NCI-H2171 treated with DMSO at 0.1 percent for 48 hours (cell line): ENCODE measurements at places on chromosomes 6 and 20.
A peak's percentile ranks its signal among the peaks of the same experiment; 100 is the strongest.

- no peak for DNase-seq
Observed at GRCh38 chr6:8499540-8499939, 64.2 kb upstream of the SLC35B3 start.

- no peak for DNase-seq
Observed at GRCh38 chr6:2430612-2431011, 185.2 kb upstream of the GMDS start.

- no peak for DNase-seq
Observed at GRCh38 chr6:120354452-120355098, 979.7 kb downstream of the TBC1D32 start.

DNA sequence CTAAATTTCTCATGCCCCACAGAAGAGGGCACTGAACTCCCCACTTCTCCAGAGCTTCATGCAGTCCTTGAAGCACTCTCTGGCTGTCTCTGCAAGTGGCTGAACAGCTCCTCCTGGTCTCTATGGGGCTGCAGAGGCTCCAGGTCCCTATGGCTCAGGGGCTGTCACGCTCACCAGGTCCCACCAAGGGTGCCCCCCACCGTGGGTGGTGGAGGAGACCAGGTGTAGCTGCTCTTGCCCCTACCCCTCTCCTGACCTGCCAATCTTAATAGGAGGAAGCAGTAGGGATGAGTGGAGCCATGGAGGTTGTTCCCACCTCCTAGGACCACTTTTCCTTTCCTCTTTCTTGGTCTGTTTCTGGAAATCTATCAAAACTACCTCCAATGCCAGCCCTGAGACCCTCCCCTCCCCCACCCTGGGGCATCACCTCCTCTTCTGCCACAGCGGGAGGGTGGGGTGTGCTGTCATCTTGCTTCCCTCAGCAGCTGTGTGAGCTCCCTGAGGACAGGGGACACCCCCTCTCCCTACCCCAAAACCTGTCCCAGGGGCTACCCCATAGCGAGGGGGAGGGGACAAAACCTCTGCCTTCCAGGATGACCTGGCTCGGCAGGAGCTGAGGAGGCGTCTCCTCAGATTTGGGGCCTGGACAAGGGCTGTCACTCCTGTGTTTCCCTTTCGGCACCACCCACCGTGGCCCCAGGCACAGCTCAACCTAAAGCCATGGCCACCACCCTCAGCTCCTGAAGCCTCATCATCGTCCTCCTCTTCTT, 12.0 kb upstream of the RAET1E start:
- DNase-seq = no peak

DNA sequence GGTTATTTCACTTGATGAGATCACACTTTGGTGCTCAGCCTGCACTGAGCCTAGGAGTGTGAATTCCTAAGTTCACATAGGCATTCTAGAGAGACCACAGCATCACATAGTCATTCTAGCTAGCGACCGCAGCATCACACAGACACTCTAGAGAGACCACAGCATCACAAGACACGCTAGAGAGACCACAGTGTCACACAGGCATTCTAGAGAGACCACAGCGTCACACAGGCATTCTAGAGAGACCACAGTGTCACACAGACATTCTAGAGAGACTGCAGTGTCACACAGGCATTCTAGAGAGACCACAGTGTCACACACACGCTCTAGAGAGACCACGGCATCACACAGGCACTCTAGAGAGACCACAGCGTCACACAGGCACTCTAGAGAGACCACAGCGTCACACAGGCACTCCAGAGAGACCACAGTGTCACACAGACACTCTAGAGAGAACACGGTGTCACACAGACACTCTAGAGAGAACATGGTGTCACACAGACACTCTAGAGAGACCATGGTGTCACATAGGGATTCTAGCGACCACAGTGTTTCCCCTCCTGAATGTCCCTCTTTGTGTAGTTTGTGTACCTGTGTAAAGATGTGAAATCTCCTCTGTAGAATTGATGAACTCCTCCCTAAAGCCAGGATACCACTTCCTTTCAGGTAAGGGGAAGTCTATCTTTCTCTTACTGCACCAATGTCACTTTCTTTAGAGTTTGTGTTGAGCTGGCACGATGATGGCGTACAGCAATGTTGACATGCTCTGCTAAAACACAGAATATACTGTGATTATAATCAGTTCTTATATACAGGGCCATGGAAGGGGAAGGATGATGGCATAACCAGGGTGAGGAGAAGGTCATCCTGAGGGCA, 169.4 kb downstream of the ZDHHC14 start:
- no peak for DNase-seq

GRCh38 chr6:144217264-144217663, 66.9 kb downstream of the STX11 start:
- DNase-seq = no peak

DNA sequence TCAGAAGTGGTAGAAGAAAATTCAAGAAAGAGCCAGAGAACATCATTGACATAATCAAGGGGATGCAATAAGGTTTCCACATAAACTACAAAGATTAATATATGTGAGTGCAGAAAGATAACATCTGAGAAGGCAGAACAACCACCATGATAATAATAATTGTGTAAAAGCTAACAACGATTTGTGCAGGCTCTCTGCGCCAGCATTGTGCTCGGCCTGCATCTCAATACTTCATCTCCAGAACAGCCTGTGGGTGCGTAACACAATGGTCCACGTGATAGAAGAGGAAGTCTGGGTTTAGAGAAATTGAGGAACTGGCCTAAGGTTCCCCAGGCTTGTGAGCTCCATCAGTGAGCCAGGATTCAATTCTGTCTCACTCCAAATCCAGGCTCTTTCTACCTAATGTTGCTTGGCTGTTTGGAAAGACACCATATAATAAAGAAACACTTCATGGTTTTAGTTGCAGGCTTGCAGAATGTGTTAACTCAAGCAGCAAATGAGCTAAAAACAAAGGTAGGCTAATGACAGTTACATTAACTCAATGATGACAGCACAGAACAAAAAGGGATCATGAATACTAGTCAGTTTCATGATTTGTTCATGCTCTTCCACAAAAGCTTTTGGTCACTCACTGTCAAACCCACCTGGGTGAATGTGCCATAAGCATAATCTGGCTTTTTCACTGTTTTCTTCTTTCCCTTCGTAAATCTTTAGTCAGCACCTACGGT, 71.2 kb downstream of the LY86 start:
- no peak for DNase-seq

GRCh38 chr6:35519313-35520015, 6.8 kb upstream of the TULP1 start:
- DNase-seq = no peak

DNA sequence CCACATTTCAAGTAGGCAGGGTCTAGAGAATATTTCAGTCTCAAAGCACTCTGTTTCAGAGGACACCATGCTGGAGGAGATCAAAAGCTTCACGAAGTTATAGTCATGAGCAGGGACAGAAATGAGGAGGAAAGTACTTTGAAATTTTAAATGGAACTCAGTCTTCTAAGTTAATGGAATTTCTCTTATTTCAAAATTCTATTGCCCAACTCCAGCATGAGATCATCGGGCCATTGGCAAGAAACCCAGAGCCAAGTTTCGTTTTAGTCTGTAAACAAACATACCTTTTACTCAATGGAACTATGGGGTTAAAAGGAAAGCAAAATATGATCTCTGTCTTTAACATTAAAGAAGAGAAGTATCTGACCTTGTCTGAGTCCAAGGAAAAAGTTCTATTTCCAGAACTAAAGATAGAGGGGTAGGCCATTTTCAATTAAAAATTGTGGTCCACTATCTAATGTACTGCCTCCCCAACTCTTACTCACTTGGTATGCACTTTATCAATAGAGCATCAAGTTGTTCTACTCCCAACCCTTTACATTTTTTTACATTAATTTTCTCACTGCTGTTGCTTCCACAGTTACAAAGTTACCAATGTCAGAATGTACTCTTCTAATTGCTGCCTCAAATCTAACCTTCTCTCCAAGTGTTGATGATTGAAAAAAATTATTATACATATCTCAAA, 235.3 kb upstream of the NRSN1 start:
- DNase-seq = no peak

- no peak for DNase-seq
Observed at GRCh38 chr6:163571730-163572129, 157.2 kb downstream of the QKI start.

DNA sequence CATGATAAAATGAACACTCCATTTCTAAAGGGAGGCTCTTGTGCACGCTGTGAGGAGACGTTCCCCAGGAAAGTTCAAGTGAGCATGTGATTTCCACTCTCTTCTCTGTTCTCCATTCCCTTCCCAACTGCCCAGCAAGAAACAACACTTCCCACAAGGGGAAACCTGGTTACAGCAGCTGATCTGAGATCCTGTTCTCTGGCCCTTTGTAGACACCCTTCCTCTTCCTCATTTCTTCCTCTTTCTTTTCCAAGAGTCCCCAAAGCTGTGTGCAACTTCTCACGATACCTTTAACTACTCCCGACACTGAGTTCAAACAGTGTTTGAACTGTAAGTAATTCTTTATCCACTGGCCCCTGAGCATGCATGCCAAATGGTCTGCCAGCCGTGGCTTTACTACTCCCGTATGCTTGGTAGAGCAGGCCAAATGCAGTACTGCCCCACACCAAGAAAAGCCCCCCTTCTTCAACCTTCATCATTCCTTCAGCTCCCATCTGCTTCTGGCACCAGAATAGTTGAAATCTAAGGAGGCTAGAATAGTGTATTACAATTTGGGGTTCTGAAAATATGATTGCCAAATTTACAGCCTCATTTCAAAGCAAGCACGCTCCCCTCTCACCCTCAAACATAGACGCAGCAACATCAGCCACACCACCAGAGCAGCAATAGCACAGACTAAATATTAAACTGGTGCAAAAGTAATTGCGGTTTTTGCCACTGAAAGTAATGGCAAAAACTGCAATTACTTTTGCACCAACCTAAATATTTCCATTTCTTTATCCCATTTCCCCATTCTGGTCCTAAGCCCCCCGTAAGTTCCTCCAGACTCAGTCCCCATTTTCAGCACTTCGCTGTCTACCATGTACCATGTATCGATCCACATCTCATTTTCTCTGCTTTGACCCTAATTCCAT, 4.3 kb downstream of the HLA-DMB start:
- DNase-seq = no peak

DNA sequence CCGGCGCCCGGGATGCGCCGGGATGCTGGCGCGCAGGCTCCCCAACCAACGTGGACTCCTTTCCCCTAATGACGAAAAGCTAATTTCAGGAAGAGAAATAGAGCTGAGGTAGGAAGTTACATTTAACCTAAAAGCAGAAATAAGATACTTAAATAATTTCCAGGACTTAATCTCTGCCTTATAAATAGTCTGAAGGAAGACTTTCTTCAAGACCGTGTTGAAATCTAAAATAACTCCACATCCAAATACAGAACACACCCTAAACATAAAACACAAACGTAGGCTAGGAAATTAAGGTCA, 1.3 kb downstream of the ASF1A start:
- peak; percentile 56 for DNase-seq

- DNase-seq = no peak
Observed at GRCh38 chr20:4162766-4163165, 147.4 kb upstream of the RNF24 start.

DNA sequence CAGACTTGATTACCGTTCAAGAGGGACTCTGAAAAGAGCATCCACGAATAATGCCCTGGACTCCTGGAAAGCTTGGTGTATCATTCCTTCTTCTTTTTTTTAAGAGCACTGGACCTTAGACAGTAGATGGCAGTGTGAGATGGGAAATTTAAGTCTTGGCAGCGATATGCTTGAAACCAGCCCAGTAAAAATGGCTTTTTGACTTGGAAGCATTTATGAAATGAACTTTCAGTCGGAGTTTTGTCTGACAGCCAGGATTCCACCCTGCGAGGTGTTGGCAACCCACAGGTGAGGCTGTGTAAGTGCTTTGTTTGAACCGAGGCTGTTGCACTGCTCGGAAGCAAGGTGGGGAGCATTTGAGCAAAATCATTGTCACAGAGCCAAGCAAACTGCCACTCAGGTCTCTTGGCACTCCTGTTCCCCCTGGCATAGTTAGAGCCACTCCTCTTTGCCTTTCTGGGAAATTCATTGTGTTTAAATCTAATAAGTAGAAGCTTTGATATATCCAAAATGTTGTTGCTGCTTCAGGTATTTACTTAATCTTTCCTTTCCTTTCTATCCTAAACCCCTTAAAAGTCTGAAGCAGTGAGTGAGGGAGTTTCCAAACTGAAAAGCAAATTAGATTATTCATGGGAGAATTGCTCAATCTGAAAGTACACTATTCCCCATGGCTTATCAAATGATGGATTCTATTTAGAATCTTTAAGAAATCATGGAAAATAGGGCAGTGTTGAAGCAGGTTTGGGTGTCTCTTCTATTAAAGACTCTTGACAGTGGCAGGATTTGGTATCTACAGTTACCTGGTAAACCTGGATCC, 272.8 kb upstream of the SLC35B3 start:
- peak; percentile 14 for DNase-seq

DNA sequence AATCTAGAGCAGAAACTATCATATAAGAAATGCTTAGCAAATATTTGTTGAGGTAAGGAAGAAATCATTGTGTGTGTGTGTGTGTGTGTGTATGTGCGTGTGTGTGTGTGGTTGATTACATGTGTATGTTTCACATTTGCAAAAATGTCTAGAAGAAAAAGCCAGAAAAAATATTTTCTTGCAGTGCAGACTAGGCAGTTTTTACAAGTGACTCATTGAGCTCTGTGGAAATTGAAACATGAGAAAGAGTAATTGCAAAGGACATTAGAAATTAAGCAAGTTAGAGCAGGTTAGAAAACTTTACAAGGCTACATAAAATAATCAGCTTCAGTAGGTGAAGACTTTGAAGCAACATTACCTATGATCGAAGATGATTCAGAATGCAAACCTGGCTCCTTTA, 669.0 kb upstream of the EYS start:
- DNase-seq = no peak

GRCh38 chr6:107419733-107420132, 39.6 kb downstream of the PDSS2 start:
- peak; percentile 40 for DNase-seq

DNA sequence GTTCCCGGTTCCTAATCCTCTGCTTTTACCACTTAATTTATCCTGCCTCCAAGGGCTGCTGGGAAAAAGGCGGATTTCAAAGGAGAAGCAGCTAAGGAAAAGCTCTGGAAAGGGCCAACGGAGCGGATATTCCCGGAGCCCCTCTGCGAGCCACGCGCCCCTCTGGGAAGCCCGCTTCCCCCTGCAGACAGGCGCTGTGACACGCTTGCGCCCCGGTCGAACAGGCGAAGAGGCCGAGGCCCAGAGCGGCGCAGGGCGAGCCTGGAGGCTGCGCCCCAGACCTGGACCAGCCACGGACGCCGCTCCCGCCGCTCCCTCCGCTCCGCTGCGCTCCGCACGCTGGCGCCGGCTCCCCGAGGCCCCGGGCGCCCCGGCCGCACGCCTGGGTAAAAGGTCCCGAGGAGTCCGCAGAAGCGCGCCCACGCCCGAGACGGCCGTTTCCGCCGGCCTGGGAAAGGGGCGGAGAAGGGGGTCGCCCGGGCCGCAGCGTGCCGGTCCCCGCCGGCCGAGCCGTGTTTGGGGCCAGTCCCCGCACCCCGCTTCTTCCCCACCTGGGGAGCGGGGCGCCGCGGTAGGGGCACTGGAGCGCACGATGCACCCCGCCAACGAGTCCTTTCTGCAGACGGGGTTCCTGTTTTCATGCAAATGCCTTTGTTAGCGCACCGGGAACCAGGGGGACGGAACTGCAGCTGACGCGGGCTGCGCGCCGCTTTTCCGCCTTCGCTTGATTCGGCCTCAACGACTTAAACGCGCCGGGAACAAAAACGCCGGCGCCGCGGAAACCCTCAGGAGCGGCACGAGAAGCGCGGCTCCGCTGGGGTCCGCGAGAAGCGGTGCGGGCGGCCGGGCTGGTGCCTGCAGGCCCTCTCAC, 91.9 kb upstream of the SIRPA start:
- DNase-seq = peak; percentile 66

- DNase-seq = no peak
Observed at GRCh38 chr20:13041574-13042457, 33.0 kb downstream of the SPTLC3 start.
